ENCODE measurements at places on chromosomes 2 and 18. TPM values are rescaled to one million over a fixed set of nuclear protein-coding genes. Genes with fewer than 3 reads are reported as not detected.

Gene PDE6D
- 21.3 TPM for total RNA-seq

Gene CASP8
- total RNA-seq: 255 TPM

Gene CCDC150
- total RNA-seq: 1.1 TPM

Gene HSBP1L1
- 24.6 TPM for total RNA-seq

- H3K27ac ChIP-seq: no peak overlapping the region
- no peaks in the 10 kb centered on the region for H3K27me3 ChIP-seq
- no peak overlapping the region for H3K4me3 ChIP-seq
- DNase-seq: no peak
Observed at GRCh38 chr2:40129725-40130124, 322.2 kb downstream of the SLC8A1 start.

DNA sequence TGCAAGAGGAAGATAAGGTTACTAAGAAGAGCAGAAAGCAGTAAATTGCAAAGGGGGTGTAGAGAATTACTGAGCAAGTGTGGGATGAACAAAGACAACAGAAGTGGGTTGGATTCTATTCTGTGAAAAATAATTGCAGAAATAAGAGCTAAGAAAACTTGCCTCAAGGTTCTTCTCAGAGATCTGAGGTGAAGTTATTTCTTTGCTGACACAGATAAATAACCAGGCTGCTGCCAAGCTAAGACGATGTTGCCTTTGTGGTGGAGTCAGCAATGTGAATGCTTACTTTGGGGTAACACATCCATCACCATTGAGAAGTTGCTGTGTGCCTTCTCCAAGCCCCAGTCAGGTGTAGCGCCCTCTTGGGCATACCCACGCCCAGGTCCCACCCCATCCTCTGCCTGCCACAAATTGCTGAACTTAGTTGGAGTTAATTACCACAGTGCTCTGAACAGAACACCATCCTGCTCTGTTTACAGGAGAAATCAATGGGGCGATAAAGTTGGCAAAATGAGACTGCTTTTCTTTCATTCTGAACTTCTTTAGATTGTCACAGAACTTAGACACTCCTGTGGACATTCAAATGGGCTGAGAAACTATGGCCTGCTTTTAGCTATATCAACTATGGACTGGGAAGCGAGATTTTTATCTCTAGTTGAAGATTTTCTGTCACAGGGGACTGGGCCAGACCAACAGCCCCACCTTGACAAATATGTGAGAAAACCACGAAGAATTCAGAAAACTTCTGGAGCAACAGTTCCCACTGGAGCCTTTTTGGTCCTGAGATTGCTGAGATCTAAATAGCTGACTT is 283.6 kb downstream of the TMX3 start:
- H3K36me3 ChIP-seq: no peaks in the 10 kb centered on the region
- H3K27ac ChIP-seq: no peak overlapping the region
- no peaks in the 10 kb centered on the region for H3K4me1 ChIP-seq
- H3K27me3 ChIP-seq: no peaks in the 10 kb centered on the region

DNA sequence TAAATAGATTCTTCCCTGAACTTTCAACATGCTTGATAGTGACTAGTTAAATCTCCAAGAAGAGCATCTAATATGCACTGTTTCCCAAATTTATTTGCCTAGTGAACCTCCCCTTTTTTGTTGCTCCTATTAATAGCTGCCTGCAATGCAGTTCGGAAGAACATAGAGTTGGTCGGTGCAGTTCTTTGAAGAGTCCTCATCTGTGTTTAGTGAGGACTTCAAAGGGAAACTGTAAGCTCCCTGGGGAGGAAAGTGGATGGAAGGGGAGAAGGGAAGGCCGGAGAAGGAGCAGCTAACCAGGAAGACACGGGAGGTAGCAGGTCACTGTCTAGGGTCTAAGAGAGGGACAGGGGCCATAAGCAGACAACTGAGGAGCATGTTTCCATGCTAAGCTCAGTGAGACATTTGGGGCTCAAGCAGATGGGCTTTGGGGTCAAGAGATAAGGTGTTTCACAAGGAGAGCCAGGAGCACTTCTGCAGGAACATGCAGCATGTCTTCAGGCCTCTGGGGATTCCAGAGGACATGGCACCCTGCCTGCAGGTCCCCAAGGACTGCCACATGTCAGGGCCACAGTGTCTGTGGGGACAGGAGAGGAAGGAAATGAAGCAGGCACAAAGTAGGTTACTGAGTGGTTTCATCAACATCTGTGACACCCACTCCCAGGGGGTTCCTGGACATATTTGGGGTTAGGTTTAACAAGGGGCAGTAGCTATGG is 48.7 kb upstream of the ANXA4 start:
- peak; percentile 38 for DNase-seq
- H3K4me3 ChIP-seq: no peak overlapping the region
- H3K4me1 ChIP-seq: peaks cover 69% of the 10 kb centered on the region
- no peaks in the 10 kb centered on the region for H3K27me3 ChIP-seq

DNA sequence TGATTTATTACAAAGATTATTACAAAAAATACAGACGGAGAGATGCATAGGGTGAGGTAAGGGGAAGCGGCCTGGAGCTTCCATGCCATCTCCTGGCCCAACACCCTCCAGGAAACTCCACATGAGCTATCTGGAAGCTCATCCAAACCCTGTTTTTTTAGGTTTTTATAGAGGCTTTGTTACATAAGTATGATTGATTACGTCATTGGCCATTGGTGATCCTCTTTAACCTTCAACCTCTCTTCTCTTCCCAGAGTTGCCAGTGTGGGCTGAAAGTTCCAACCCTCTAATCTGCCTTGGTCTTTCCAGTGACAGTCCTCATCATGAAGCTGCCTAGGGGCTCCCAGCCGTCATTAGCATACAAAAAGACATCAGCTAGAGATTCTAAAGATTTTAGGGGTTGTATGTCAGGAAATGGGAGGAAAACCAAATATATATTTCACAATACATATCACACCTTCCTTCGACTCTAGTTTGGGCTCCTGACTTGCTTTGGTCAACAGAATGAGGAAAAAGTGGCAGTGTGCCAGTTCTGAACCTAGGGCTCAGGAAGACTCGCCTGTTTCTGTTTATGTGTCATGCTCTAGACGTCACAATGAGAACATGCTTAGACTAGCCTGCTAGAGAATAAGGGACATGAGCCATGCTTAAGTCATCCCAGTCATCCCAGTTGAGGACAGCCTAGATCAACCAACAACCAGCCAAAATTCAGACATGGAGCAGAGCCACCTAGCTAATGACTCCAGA is 54.1 kb downstream of the ETAA1 start:
- DNase-seq: no peak
- H3K27me3 ChIP-seq: no peaks in the 10 kb centered on the region
- no peak overlapping the region for H3K4me3 ChIP-seq
- no peaks in the 10 kb centered on the region for H3K36me3 ChIP-seq
- H3K4me1 ChIP-seq: no peaks in the 10 kb centered on the region
- H3K27ac ChIP-seq: no peak overlapping the region

GRCh38 chr2:163717993-163718680 is 17.7 kb downstream of the FIGN start:
- H3K4me3 ChIP-seq: no peak overlapping the region
- H3K27me3 ChIP-seq: no peaks in the 10 kb centered on the region
- no peak overlapping the region for H3K27ac ChIP-seq
- no peak for DNase-seq

- H3K27me3 ChIP-seq: no peaks in the 10 kb centered on the region
- H3K27ac ChIP-seq: no peak overlapping the region
- no peaks in the 10 kb centered on the region for H3K4me1 ChIP-seq
Observed at GRCh38 chr2:56040189-56040588, 116.6 kb upstream of the EFEMP1 start.

DNA sequence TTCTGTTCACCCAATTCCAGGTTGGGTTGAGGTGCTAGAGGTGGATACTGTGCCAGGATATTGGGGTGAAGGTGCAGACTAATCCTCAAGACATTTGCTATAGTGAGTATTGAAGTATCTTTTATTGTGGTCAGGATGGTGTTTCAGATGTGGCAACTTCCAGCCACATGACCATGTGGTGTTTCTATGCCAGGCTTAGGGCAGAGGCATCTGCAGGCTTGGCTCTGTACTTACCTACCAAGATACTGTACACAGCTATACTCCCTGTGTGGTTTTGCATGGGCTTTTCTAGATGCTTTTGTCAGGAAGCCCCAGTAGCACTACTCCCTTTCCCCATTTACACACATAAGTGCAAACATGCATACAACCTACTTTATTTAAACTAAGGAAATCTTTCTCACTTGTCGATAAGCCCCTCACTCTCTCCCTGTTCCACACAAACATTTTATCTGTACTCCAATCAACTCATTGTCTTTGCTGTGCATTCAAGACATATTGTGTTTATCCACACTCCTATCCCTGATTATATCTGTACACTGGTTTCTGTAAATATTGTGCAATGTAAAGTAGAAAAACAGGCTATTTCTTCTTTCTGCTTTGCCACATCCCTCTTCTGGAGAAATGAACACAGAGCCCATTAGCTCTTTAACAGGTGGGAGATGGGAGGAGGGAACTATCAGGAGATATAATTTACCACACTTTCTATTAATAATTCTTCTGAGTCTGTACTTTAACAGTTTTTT is 12.3 kb downstream of the ARL6IP6 start:
- H3K4me1 ChIP-seq: peaks cover 13% of the 10 kb centered on the region
- H3K36me3 ChIP-seq: no peaks in the 10 kb centered on the region
- H3K27ac ChIP-seq: no peak overlapping the region
- no peaks in the 10 kb centered on the region for H3K27me3 ChIP-seq

All from T-cell (primary cell).